ENCODE measurements at places on chromosomes 2 and 18.

- no peak for DNase-seq
These were observed 25.0 kb upstream of the PHLPP1 start for GRCh38 chr18:62690236-62690815.

DNA sequence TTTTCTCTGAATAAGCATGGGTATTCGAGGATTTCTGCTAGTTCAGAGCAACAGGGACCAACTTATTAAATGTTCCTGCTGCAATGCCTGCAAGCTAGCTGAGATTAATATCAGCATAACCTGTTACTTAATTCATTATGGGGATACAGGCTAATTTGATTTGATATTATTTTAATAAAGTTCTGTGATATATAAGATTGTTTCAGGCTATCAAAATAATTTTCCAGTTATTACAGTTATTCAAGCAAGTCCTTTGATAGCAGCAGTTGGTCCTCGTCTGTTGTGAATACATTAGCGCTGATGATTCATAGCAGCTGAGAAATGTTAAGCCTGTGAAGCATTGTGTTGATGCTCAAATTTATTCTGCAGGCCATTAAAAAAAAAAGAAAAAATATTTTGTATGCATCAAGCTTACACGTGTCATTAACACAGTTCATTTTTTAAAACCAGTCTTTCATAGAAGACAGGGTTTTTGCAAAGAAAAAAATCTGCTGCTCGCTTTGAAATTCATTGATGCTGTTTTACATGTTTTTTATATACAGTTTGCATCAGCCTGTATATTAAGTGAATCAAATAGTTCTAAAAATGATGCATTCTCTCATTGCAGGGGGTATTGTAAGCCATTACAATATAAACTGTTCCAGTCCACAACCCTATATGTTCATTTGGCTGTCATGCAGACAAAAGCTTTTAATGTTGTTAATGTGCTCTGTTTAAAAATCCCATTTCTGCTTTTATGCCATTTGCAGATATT lies 482.5 kb downstream of the BCL11A start:
- DNase-seq, result no peak

GRCh38 chr2:16727256-16727655 lies 61.6 kb upstream of the CYRIA start:
- DNase-seq, result no peak

GRCh38 chr18:63249771-63250170 lies 69.8 kb downstream of the BCL2 start:
- no peak for DNase-seq

DNA sequence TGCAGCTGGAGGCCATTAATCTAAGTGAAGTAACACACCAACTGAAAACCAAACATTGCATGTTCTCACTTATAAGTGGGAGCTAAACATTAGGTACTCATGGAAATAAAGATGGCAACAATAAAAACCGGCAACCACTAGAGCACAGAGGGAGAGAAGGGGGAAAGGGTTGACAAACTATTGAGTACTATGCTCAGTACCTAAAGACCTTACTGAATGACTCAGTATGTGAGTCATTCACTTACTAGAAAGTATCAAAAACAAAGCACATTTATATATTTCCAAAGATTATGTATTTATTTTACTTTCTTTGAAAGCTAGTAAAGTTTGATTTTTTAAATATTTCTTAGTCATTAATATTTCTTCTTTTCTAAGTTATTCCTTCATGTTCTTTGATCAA lies 48.9 kb downstream of the ZNF385B start:
- DNase-seq, result no peak

DNA sequence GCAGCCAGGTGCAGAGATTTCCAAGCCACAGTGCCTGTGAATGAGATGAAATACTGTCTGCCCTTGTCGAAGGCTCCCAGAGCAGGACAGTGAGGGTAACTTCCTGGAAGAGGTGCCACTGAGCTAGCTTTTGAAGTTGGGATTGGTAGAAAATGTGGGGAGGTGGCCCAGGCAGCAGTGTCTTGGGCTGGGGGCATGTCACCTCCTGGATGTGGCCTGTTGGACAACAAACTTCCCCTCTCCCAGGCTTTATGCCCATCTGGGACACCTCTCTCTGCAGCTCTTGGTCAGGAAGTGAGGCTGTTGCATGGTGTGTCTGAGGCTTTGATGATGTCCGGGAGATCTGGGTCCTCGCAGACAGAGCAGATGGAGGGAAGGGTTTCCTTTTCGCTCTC lies 151.4 kb downstream of the DYSF start:
- DNase-seq, result no peak
